ENCODE measurements at places on chromosomes 7 and 10.

DNA sequence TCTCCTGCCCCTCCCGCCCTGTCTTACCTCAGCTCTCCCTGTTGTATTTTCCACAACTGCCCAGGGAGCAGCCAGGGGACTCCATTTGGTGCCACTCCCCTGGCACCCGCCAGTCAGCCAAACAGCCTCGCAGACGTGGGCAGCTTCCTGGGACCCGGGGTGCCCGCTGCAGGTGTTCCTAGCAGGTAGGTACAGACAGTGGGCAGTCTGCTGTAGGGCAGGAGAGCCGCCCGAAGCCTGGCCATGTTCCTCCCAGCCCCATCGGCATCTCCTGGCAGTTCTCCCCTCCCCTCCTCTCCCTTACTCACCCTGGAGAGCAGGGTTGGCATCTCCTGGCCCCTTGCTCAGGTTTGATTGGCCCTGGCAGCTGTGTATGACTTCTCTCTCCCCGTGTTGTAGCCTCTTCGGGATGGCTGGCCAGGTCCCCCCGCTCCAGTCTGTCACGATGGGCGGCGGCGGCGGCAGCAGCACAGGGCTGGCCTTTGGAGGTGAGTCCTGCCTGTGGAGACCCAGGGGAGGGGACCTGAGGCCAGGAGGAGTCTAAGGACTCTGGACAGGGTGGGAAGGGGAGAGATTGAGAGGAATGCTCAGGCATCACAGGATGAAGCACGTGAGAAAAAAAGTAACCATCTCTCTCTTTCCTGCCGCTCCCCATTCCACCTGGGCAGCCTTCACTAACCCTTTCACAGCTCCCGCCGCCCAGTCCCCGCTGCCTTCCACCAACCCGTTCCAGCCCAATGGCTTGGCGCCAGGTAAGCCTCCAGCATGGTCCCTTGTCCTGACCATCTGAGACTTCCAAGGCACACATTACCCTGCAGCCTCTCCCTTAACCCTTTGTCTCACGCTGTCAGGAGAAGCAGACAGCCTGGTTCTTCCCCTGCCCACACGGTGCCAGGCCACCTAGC, 11.3 kb downstream of the SAP25 start:
- DNase-seq, result no peak

DNA sequence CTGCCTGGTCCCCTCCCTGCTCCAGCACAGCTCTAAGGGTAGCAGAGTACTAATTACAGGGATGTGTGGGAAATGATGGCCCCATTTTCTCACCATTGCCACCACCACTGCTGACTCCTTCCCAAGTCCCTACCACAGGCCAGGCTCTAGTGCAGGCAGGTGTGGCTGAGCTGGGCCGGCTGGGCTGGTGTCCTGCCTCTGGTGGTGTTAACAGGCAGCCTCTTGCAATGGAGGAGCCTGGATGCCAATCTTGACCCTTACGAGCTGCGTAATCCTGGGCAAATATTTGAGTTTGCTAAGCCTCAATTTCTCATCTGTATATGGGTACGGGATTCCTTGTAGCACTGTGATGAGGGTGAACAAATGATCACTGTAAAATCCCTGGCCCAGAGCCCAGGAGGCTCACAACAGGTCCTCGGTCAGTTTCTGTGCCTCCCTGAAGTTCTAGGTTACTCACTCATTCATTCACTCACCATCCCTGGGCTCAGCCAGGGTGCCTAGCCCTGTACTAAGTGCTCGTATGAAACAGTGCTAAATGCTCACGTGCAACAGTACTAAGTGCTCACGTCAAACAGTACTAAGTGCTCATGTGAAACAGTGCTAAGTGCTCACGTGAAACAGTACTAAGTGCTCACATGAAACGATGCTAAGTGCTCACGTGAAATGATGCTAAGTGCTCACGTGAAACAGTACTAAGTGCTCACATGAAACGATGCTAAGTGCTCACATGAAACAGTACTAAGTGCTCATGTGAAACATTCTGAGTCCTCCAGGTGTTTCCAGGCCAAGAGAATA, 2.3 kb upstream of the FZD9 start:
- no peak for DNase-seq

- no peak for DNase-seq
Measured at GRCh38 chr7:132685277-132685676, 109.0 kb upstream of the PLXNA4 start.

- no peak for DNase-seq
Measured at GRCh38 chr7:123828805-123829204, 16.2 kb upstream of the HYAL4 start.

GRCh38 chr10:132110111-132110521, 44.4 kb downstream of the JAKMIP3 start:
- no peak for DNase-seq

DNA sequence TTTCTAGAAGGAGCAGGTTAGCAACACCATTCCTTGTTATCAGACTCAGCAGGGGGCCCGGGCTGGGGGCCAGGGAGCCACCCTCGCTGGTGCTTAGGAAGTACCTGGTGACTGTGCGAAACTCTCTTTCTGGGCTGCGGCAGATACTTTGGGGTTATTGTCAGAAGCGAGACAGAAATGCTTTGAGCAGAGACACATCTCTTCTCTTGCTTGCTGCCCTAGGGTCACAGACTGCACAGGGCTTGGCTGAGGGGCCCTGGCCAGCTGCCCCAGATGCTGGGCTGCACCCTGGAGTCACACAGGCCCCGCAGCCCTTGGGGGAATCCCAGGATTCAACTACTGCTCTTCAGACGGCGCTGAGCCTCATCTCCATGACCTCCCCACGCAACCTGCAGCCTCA, 91.9 kb downstream of the WDFY4 start:
- DNase-seq, result no peak

- no peak for DNase-seq
Measured at GRCh38 chr10:81708929-81709328, 166.1 kb upstream of the NRG3 start.

GRCh38 chr10:33483124-33483815, 148.8 kb upstream of the NRP1 start:
- peak; percentile 38 for DNase-seq

DNA sequence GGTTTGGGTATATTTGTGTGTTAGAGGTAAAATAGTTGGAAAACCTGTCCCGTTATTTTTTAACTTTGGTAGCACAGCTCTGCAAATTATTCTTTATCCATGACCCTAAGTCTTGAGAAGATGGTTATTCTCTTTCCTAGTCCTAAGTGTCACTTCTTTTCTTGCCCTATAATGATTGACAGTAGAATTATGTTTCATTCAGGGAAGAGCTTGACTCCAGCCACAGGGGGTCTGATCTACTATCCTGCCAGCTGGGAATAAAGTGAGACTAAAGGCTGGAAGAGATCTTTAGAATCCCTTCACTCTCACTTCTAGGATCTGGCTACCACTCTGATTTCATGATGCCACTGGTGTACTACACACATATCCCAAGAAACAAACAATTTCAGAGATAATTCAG, 90.4 kb downstream of the PHTF2 start:
- DNase-seq, result no peak

GRCh38 chr7:29236649-29237048, 42.1 kb downstream of the CHN2 start:
- DNase-seq, result no peak

GRCh38 chr10:127117125-127117524, 79.3 kb downstream of the INSYN2A start:
- no peak for DNase-seq

- DNase-seq, result no peak
Measured at GRCh38 chr10:62917475-62918238, 101.5 kb upstream of the EGR2 start.

DNA sequence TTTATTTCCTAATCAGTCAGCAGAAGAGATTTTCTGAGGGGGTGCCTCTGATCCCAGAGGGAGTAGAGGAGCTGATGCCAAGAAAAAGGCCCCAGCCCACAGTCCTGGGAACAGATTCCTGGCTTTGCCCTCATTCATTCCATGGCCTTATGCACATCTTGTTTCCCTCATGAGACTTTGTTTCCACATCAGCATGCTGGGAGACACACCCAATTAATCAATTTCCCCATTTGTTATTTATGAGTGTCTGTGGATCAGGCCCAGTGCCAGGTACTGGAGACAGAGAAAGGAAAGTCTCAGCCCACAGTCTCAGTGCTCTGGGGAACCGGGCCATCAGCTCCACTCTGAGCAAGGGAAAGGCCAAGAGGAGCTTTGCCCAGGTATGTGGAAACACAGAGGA, 496.2 kb upstream of the ZMIZ1 start:
- DNase-seq, result no peak

DNA sequence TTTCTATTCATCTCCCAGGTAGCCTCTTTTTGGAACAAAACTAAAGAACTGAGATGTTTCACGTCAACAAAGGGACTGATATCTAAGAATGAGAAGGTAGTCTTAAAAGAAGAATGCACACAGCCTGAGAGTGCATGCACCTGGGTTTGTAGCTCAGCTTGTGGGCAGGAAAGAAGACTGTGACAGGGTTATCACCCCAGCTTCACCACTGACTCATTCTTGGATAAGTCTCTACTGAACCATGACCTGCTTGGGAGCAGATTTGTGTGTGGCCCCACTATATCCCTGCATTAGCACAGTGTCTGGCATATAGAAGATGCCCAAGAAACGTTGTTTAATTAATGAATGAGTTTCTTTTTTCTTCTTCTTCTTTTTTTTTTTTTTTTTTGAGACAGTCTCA, 187.5 kb downstream of the GPAM start:
- DNase-seq, result no peak

DNA sequence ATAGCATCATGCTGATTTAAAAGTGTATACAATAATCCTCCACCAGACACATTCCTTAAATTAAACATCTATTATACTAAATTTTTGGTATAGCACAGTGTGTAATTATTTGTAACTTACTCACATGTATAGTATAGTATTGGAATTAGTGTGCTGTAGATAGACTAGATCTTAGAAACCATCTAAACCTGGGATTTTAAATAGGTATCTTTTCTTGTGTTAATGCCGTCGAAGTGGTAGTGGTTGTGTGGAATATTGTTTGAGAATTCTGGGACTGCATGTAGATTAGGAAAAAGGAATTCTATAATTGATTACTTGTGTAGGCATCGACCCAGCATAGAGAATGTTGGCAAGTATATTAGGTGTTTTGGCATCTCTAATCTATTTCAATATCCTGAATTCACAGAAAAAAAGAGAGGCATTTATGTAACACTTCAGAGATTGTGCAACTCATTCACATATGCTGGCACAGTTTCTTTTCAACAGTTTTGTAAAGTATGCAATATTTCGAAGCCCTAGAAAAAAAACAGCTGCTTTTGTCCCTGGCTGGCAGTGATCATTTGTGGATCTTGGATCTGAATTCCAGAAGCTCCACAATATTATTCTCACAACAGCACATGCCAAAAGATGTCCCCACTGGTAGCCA, 145.5 kb upstream of the AGR3 start:
- DNase-seq, result no peak

Measured in NCI-H748 treated with DMSO at 0.1 percent for 48 hours (cell line).